ENCODE measurements at places on chromosomes 12 and 14. TPM values are rescaled to one million over a fixed set of nuclear protein-coding genes. Genes with fewer than 3 reads are reported as not detected.

Gene CCDC38
- total RNA-seq = 0.39 TPM

Gene SLC16A7
- total RNA-seq = 11.7 TPM

Gene CLEC1B
- total RNA-seq = not detected

Gene SPTSSA
- total RNA-seq = 19.5 TPM

DNA sequence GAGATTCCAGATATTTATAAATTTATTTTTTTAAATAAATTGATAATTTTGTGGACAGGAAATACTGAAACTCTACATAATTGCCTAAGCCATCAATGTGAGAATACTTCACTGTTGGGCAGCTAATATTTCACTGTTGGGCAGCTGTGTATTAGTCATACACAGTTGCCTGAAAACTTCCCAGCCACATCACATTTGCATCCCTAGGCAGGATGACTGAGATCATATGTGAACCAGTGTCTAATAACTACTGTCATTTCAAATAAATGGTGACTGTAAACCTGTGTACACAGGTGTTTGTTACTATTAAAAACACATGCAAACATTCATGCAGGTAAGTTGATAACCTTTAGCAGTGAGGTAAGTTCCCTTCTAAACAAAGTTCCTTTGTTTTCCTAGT lies 43.9 kb downstream of the TMTC3 start:
- no peaks in the 10 kb centered on the region for H3K27me3 ChIP-seq
- no peak for DNase-seq
- H3K27ac ChIP-seq = no peak overlapping the region
- no peaks in the 10 kb centered on the region for H3K4me1 ChIP-seq
- H3K4me3 ChIP-seq = no peak overlapping the region

- H3K4me3 ChIP-seq = peak overlapping the region; percentile 80
- peaks cover 8% of the 10 kb centered on the region for H3K4me1 ChIP-seq
- no peaks in the 10 kb centered on the region for H3K27me3 ChIP-seq
- H3K27ac ChIP-seq = no peak overlapping the region
- DNase-seq = no peak
Measured at GRCh38 chr12:22626406-22626805, 1.4 kb downstream of the ETNK1 start.

DNA sequence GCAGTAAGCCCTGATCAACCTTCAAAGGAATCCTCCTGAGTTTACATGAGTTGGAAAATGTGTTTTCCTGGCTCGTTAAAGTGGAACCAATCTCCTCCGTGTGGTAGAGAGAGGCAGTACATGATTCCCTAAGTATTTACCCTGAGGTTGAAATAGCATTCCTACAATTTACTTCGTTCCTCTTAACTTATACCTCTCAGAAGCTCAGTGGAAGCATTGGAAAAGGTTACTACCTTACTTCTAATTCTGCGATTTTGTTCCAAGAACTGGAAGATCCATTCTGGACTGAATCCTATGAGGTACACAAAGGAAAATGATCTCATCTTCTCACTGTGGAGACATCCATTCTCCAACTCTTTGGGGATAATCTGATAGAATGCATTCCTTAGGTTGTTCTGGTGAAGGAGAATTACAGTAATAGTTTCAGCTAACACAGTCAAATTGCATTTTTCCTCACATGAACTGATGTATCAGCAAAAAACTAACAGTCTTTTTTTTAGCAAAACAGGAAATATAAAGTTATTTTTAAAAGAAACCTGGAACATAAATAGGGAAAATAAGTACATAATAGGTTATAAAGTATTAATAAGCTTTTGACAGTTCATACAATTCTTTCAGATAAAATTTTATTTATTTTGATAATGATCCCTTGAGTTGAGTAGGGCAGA lies 475.6 kb downstream of the PDZRN4 start:
- H3K27ac ChIP-seq = no peak overlapping the region
- DNase-seq = no peak
- H3K36me3 ChIP-seq = no peaks in the 10 kb centered on the region
- no peaks in the 10 kb centered on the region for H3K4me1 ChIP-seq

DNA sequence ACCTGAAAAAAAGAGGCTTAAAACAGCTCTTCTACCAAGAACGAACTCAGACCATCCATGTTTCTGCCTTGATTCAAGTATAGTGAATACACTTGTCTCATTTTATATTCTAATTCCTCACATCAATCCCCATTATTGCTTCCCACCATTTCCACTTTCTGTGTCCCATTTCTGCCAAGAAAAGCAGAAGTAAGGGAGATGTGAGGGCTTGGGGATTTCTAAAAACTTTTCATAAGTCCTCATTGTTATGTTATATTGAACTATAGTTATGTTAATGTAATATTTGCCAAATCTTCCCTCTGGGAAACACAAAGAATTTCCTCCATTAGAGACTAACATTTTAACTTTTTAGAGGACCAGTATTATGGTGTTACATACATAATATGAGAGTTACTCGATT lies 48.2 kb upstream of the PSMA6 start:
- H3K4me1 ChIP-seq = no peaks in the 10 kb centered on the region
- no peak for DNase-seq
- H3K27ac ChIP-seq = no peak overlapping the region
- no peak overlapping the region for H3K4me3 ChIP-seq

GRCh38 chr12:8712572-8712971 lies 14.8 kb downstream of the RIMKLB start:
- no peak overlapping the region for H3K27ac ChIP-seq
- H3K27me3 ChIP-seq = no peaks in the 10 kb centered on the region
- H3K4me3 ChIP-seq = no peak overlapping the region
- H3K4me1 ChIP-seq = no peaks in the 10 kb centered on the region

GRCh38 chr12:3117591-3118015 lies 40.4 kb downstream of the TSPAN9 start:
- H3K4me1 ChIP-seq = peaks cover 18% of the 10 kb centered on the region
- H3K4me3 ChIP-seq = no peak overlapping the region
- DNase-seq = peak; percentile 71
- peak overlapping the region; percentile 19 for H3K27ac ChIP-seq
- H3K27me3 ChIP-seq = no peaks in the 10 kb centered on the region

- H3K4me3 ChIP-seq = no peak overlapping the region
- H3K4me1 ChIP-seq = no peaks in the 10 kb centered on the region
- H3K36me3 ChIP-seq = no peaks in the 10 kb centered on the region
- no peak for DNase-seq
- H3K27me3 ChIP-seq = no peaks in the 10 kb centered on the region
Measured at GRCh38 chr12:130338794-130339601, 1.3 kb downstream of the PIWIL1 start.

DNA sequence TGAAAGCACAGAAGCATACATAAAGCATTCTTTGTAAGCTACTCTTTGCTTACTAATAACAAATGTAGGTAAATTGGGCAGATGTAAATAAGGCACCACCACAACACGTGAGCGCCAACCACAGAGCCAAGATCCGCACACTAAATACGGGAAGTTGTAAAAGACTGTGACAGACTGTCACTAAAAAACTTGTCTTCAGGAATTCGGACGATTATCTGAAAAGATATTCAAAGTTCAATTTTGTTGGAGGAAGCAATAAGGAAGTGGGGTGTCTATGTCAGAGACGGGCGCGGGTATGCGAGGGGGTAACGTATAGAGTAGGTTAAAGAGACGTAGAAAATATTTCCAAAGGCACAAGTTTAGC lies 1.5 kb upstream of the HSP90B1 start:
- no peaks in the 10 kb centered on the region for H3K27me3 ChIP-seq
- peaks cover 32% of the 10 kb centered on the region for H3K36me3 ChIP-seq
- peak overlapping the region; percentile 70 for H3K4me3 ChIP-seq
- DNase-seq = no peak
- H3K27ac ChIP-seq = no peak overlapping the region

DNA sequence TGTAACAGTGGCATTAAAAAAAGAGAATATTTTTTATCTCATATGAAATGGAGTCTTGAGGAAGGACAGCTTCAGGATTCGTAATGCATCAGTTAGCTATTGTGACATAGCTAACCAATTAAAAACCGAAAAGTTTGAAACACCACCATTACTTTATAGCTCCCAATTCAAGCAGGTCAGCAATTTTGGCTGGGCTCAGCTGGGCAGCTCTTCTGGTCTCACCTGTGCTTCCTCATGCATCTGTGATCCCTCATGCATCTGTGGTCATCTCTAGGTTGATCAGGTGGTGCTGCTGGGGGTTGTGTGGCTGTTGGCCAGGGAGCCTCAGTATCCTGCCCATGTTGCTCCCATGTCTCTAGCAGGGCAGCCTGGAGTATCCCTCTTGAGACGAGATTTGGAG lies 76.7 kb upstream of the KCNA1 start:
- no peaks in the 10 kb centered on the region for H3K36me3 ChIP-seq
- H3K27ac ChIP-seq = no peak overlapping the region
- no peaks in the 10 kb centered on the region for H3K4me1 ChIP-seq
- no peak for DNase-seq

DNA sequence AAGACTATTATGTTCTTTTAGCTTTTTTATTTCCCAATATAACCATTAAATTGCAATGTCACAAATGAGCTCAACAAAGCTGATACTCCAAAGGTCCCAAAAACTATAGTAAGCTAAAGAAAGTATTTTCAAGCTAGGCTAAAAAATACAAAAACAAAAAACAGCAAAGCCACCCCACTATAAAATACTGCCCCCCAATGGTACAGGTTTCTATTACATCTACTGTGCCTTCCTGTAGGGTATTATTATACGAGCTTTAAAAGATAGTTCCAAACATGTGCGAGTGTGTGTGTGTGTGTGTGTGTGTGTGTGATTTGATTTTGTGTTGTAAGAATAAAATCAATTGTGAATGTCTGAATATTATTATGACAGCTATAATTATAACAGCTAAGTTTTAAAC lies 1.1 kb downstream of the IFNG start:
- DNase-seq = peak; percentile 7
- H3K4me3 ChIP-seq = no peak overlapping the region
- H3K4me1 ChIP-seq = no peaks in the 10 kb centered on the region
- H3K27me3 ChIP-seq = no peaks in the 10 kb centered on the region
- no peak overlapping the region for H3K27ac ChIP-seq
- H3K36me3 ChIP-seq = no peaks in the 10 kb centered on the region

DNA sequence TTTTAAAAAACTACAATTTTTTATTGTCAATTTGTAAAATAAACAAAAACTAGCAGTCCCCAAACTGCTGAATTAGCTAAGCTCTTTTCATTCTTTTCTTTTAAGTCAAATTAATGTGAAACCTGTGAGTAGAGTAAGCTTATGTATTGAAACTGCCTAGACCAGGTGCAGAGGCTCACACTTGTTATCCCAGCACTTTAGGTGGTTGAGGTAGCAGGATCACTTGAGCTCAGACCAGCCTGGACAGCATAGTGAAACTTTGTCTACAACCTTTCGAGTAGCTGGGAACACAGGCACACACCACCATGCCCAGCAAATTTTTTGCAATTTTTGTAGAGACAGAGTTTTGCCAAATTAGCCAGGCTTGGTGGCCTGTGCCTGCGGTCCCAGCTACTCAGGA lies 26.4 kb downstream of the SCFD1 start:
- no peaks in the 10 kb centered on the region for H3K27me3 ChIP-seq
- H3K36me3 ChIP-seq = peaks cover 69% of the 10 kb centered on the region
- no peak for DNase-seq

DNA sequence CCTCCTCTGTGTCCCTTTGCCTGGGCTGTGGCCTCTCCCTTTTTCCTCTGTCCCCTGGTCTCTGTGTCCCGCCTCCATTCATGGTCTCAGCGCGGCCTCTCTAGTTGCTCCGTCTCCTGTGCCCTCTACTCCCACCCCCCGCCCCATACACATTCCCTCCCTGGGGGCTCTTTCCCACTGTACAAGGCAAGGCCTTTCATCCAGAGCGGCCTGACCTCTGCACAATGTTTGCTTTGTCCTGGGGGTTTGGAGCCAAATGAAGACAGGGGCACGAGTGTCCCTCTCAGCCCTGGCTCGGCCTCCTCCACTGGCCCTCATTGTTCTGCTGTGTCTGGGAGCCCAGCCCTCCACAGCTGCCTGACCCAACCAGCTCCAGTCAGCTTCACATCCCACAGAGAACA lies 678.6 kb downstream of the BCL11B start:
- no peaks in the 10 kb centered on the region for H3K27me3 ChIP-seq
- H3K36me3 ChIP-seq = no peaks in the 10 kb centered on the region
- H3K27ac ChIP-seq = no peak overlapping the region
- no peak overlapping the region for H3K4me3 ChIP-seq
- no peaks in the 10 kb centered on the region for H3K4me1 ChIP-seq

DNA sequence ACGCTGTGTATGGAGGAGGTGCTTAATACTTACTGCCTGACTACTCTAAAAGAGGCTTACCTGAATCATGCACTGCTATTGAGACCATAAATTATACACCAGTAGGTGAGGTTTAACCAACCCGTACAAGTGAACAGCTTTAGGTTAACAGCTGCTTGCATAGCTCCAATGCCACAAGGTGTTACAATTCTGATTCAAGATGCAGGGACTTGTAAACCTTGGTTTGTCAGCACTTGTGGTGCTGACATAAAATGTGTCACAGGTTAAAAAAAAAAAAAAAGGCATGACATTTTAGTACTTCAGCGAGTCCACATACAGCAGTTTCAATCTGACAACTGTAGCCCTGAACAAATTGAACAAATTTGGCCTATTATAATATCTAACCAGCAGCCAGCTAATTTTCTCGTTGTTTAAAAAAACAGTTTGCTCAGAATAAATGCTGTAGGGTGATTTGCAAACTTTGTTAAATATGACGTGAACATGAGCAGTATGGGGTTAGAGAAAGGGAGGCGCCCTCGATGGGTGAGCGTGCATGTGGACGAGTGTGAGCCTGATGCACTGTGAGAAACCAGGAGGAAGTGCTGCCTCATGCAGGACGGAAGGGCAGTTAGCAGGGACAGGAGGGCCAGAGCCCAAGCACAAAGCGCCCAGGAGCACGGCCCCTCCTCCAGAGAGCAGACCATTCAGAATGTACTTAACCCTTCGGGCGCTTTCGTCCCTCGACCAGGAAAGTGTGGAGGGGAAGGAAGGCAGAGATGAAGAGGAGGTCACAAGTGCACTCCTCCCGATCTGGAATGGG lies 44.7 kb downstream of the TCHP start:
- H3K27me3 ChIP-seq = no peaks in the 10 kb centered on the region
- H3K27ac ChIP-seq = no peak overlapping the region
- H3K4me1 ChIP-seq = peaks cover 44% of the 10 kb centered on the region
- peaks cover 42% of the 10 kb centered on the region for H3K36me3 ChIP-seq
- DNase-seq = no peak

- H3K36me3 ChIP-seq = no peaks in the 10 kb centered on the region
- no peaks in the 10 kb centered on the region for H3K27me3 ChIP-seq
- DNase-seq = no peak
- H3K27ac ChIP-seq = no peak overlapping the region
- peaks cover 3% of the 10 kb centered on the region for H3K4me1 ChIP-seq
Measured at GRCh38 chr12:52271158-52271557, 3.3 kb upstream of the KRT86 start.

DNA sequence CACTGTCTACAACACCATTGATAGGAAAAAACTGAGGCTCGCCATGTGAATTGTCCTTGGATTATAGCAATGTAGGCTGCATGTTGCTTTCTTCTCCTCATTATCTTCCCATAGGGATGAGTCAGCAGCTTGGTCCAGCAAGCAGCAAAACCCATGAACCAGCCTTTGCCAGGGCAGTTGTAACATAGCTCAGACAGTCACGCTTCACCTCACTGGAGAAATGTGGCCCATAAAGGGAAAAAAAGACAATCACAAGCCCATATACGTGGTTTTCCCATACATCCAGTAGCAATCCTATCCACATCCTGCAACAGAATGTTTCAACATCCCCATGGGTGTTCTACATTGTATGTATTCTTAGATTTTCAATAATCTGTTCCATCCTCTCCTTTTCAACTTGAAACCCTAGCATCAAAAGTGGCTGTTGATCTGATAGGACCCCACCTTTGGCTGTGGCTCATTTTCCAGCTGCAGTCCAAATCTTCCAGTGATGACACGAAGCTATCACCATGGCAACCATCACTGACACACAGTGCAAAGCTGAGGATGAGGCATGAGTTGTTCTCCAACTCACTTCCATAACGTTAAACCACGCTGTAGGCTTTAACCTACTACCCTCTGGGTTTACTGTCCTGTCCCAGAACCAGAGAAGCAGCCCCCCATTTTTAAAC lies 34.0 kb downstream of the GRIN2B start:
- H3K27me3 ChIP-seq = no peaks in the 10 kb centered on the region
- no peak for DNase-seq
- no peak overlapping the region for H3K4me3 ChIP-seq

Data from SJSA1 (cell line).